ENCODE measurements at places on chromosomes 2 and 18. TPM values are rescaled to one million over a fixed set of nuclear protein-coding genes. Genes with fewer than 3 reads are reported as not detected.

Gene CHRND
- not detected for total RNA-seq

Gene CFC1
- not detected for total RNA-seq

Gene ANKRD23
- total RNA-seq: 1.9 TPM

Gene LANCL1
- 54.3 TPM for total RNA-seq

Gene SMAD4
- 54.3 TPM for total RNA-seq

Gene GCG
- not detected for total RNA-seq

Gene C2orf72
- 0.25 TPM for total RNA-seq
